ENCODE measurements at places on chromosomes 1 and 21.

- no peak for DNase-seq
- H3K27ac ChIP-seq = peak overlapping the region; percentile 94
- no peaks in the 10 kb centered on the region for H3K27me3 ChIP-seq
- H3K36me3 ChIP-seq = peaks cover 11% of the 10 kb centered on the region
These were observed 805 bp downstream of the NRIP1 start for GRCh38 chr21:15063814-15064575.

- H3K27ac ChIP-seq = no peak overlapping the region
- DNase-seq = peak; percentile 53
- no peaks in the 10 kb centered on the region for H3K27me3 ChIP-seq
- no peaks in the 10 kb centered on the region for H3K36me3 ChIP-seq
These were observed 21.5 kb downstream of the STPG1 start for GRCh38 chr1:24391882-24392603.

GRCh38 chr1:53585565-53585964 is 126.4 kb downstream of the DMRTB1 start:
- H3K27me3 ChIP-seq = peaks cover 2% of the 10 kb centered on the region
- DNase-seq = no peak
- H3K36me3 ChIP-seq = no peaks in the 10 kb centered on the region
- H3K27ac ChIP-seq = no peak overlapping the region

DNA sequence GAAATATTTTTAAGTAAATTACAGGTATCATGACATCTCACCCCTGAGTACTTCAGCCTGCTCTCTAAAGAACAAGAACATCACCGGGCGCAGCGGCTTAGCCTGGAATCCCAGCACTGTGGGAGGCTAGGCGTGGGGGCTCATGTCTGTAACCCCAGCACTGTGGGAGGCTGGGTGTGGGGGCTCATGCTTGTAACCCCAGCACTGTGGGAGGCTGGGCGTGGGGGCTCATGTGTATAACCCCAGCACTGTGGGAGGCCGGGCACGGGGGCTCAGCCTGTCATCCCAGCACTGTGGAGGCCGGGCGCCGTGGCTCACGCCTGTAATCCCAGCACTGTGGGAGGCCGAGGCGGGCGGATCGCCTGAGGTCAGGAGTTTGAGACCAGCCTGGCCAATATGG is 7.7 kb upstream of the CDK11B start:
- H3K27ac ChIP-seq = no peak overlapping the region
- H3K36me3 ChIP-seq = peaks cover 16% of the 10 kb centered on the region
- H3K4me3 ChIP-seq = no peak overlapping the region
- no peaks in the 10 kb centered on the region for H3K27me3 ChIP-seq

GRCh38 chr21:29293495-29293894 is 5.2 kb upstream of the BACH1 start:
- peak; percentile 59 for DNase-seq
- no peaks in the 10 kb centered on the region for H3K36me3 ChIP-seq
- H3K27me3 ChIP-seq = no peaks in the 10 kb centered on the region
- H3K4me3 ChIP-seq = no peak overlapping the region
- H3K27ac ChIP-seq = no peak overlapping the region

GRCh38 chr21:30408782-30409494 is 13.1 kb downstream of the KRTAP13-1 start:
- peak; percentile 35 for DNase-seq
- peaks cover 3% of the 10 kb centered on the region for H3K27me3 ChIP-seq
- no peaks in the 10 kb centered on the region for H3K36me3 ChIP-seq
